ENCODE measurements at places on chromosomes 11 and 22.

- DNase-seq, result peak; percentile 59
Measured at GRCh38 chr11:57116654-57117053, 65.1 kb upstream of the LRRC55 start.

- no peak for DNase-seq
Measured at GRCh38 chr22:18077087-18077638, 627 bp upstream of the PEX26 start.

- no peak for DNase-seq
Measured at GRCh38 chr11:128520888-128521681, 66.3 kb downstream of the ETS1 start.

- DNase-seq, result peak; percentile 86
Measured at GRCh38 chr11:10540915-10541560, at the start of gene RNF141. TSS of gene RNF141 (minus strand) at chr11:10541187. CDS start at chr11:10534158, 7,029 bp downstream.

GRCh38 chr11:85694385-85694980 lies 8.5 kb upstream of the CCDC89 start:
- peak; percentile 59 for DNase-seq

DNA sequence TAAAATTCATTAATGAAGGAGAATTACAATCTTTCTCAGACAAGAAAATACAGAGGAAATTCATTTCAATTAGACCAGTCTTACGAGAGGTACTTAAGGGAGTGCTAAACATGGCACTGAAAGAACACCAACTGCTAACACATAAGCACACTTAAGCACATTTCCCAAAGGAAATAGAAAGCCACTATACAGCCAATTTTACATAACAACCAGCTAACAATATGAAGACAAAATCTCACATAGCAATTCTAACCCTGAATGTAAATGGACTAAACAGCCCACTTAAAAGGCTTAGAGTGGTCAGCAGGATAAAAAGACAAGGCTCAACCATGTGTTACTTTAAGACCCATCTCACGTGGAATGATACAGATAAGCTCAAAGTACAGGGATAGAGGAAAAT lies 339.5 kb upstream of the LUZP2 start:
- no peak for DNase-seq

GRCh38 chr11:124878759-124879492 lies 13.7 kb downstream of the ROBO3 start:
- no peak for DNase-seq

DNA sequence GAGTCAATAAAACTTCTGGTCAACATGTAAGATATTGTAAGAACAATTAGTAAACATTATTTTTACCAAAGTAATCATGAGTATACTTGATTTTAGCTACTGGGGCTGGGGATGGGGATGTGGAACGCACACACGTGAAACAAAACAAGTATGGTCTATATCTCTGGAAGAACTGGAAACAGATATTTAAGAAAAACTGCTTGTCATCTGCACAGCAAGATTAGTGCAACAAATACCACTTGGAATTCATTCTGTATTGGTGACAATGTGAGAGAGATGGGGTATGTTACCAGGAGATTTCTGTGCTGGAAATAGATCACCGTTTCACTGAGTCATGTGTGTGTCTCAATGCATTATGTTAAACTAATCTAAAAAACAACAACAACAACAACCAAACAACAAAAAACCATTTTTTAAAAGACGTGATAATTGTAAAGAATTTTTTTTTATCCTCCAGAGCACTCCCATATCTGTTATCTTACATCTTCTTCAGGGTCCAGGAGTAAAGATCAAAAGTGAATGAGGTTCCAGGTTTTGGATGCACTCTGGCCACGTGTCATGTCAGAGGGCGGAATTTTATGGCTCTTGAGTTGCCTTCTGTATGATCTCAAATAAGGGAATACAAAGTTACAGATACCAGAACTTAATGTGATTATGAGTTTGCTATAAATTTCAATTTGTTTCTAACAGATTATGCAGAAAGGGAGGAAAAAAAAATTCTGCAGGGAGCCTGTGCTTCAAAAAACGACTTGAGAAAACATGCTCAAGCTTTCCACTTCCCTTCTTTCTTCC lies 153.0 kb downstream of the BBOX1 start:
- DNase-seq, result no peak

DNA sequence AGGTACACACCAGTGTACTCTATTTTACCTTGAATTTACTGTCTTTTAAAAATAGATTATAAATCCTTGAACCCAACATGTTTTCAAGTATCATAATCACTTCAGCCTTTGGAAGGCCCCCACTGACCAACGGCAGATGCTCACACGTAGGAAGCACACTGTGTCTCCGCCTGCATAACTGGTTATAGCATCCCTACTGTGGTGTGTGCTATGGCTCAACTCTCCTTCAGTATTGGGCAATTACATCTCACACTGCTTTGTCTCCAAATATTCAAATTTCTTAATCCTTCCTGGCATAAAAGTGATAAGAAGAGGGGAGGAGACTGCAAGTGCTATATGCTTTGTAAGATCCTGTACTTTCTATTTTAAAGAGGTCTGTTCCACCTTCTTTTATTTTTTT lies 165.7 kb downstream of the CADM1 start:
- DNase-seq, result no peak

- DNase-seq, result no peak
Measured at GRCh38 chr11:118000850-118001228, 14.6 kb downstream of the IL10RA start.

- DNase-seq, result no peak
Measured at GRCh38 chr22:44714703-44715350, 12.8 kb downstream of the PRR5 start.

GRCh38 chr11:89489930-89490329 lies 1.2 kb downstream of the NOX4 start:
- DNase-seq, result no peak

DNA sequence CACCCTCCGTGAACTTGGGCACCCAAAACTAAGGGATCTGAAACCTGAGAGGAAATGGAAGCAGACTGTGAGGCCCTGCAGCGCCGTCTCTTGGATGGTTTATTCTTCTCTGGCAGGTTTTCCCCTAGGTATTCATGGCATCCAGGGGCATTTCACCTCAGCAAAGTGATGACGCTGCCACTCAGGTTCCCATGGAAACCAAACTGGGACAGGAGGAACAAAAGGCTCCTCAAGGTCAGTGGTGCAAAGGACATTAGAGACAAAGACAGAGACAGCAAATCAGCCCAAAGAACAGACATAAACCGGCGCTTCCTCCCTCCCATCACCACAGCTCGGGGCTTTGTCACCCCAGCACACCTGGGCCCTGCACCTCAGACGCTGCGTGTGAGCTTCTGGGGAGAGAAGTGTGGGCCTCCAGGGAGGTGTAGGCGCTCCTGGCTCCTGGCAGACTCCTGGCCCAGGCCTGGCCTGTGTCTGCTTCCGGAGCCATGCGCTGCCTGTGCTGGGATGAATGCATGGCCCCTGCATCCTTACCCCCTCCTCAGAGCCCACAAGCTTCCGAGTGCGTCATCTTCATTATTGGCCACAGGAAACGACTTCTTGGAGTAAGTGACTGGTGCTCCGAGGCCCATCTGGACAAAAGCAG lies 5.9 kb downstream of the TP53AIP1 start:
- no peak for DNase-seq

DNA sequence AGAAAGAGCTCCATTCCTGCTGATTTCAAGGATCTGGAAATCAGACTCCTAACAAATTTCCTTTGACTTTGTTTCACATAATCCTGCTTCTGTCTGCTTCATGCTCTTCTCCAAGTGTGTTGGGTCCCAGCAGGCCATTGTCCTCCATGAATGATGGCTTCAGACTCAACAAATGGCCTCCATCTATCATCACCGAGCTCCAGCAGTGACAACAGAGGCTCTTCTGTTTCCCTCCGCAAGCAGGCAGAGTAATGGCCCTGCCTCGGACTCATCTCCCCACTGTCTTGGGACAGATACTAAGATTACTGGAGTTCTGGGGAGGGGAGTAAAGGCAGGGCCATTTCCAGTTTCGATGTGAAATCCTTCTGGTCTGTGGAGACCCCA lies 127.3 kb downstream of the TENM4 start:
- DNase-seq, result no peak

- no peak for DNase-seq
Measured at GRCh38 chr11:127943152-127943551, 644.2 kb downstream of the ETS1 start.

DNA sequence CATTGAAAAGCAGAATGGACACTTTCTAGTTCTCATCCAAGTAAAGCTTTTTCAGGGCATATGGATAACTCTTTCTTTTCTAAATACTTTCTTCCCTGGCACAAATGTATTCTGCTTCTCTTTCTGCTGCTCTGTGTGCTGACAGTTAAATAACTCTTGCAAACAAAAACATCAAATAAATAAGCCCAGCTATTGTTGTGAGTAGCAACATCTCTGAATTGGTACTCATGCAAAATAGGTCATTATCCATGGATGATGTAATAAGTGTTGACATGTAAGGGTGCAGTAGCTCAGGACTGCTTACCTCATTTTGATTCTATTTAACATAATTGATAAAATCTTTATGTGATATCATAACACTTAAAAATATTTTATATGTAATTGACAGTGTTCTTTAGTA lies 164.3 kb downstream of the MSANTD4 start:
- DNase-seq, result no peak

DNA sequence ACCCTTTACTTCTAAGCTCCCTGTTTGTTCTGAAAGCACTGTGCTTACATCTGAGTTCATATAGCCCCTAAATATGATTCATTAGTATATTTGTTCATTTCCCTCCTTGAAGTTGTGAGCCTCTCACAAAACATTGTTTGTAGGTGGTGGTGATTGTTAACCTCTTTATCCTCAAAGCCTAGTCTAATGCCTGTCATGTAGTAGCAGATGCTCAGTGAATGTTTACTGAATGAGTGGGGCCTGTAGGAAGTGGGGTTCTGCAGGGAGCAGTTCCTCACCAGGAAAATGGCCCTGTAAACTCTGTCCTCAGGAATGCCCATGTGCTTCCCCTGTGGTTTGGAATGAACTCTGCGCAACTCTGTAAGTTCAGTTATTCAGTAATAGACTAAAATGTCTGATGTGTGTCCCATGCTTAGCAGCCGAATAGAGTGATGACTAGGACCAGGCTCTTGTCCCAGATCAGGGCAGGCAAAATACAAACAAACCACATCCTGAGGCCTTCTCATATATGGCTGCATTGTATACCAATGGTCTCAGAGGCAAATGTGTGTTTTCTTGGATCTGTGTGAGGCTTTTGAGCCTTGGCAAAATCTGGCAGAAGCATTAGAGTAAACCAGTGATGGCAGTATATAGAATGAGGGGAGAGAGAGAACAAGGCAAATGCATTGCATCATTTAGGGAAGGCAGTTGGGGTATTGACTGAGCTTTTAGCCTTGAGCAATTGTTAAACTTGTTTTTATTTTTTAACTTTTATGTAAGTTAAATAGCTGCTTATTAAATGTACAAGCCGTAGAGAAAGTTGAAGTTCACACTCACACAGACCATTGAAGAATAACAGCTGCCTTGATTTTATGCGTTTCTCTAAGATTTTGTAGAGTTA lies 91.4 kb upstream of the BIRC3 start:
- DNase-seq, result no peak

DNA sequence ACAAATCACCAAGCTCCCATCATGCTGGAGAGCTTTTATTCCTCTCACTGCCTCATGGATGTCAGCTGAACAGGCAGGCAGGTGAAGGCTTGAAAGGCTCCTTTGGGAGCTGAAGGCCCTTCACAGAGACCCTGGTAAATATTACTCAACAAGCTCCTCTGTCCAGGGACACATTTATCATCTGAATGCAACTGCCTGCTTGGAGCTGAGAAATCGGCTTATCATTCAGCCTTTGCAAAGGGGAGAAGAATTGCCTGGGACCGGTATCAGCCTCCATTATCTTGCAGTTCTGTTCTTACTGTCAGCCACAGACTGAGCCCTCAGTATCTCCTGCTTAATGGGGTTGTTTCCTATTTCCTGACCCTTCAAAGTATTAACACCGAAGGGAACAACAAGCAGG lies 113.8 kb upstream of the PITPNB start:
- DNase-seq, result no peak

DNA sequence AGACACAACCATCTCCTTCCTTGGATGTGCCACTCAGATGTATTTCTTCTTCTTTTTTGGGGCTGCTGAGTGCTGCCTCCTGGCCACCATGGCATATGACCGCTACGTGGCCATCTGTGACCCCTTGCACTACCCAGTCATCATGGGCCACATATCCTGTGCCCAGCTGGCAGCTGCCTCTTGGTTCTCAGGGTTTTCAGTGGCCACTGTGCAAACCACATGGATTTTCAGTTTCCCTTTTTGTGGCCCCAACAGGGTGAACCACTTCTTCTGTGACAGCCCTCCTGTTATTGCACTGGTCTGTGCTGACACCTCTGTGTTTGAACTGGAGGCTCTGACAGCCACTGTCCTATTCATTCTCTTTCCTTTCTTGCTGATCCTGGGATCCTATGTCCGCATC lies 489 bp downstream of the OR10A4 start:
- DNase-seq, result no peak

DNA sequence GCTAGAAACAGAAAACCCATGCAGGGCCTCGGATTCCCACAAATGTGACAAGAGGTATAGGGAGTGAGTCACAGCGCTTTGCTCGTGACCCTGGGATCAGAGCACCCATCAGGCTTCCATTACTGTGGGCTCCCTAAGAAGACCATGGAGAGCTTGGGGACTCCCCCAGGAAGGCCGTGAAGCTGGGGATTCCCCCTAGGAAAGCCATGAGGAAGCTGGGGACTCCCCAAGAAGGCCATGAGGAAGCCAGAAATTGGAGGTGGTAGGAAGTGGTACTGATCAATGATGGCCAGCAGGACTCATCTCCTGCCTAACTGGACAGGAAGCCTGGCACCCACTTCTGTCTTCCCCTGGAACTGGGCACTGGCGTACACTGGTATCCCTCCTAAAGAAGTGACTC lies 10.1 kb upstream of the DCPS start:
- DNase-seq, result no peak

GRCh38 chr11:95325777-95326258 lies 94.8 kb upstream of the SESN3 start:
- DNase-seq, result no peak

DNA sequence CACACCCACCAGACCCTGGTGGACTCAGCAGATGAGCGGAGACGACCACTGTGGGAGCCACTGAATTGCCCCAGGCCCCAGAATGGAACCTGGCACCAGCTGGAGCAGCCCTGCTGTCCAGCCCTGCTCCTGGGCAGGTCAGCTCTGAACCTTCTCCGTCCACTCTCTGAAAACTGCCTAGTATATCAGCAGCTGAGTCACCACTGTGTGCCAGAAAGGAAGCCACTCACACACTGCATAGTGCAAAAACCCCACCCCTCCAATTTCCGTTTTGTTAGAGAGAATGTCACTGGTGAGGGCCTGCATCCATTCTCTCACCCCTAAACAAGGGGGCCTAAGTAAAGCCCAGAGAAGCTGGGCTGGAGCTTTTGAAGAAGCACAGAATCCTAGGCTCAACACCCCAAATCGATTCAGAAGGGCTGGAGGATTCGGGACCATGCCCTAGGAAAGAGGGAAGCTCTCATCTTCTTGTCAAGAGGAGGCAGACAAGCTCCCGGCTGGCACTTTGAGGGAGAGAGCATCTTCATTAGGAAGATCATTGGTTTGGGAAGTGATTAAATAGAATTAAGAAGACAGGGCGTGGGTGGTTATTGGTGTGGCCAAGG lies 44.5 kb downstream of the GALNT18 start:
- DNase-seq, result peak; percentile 46

DNA sequence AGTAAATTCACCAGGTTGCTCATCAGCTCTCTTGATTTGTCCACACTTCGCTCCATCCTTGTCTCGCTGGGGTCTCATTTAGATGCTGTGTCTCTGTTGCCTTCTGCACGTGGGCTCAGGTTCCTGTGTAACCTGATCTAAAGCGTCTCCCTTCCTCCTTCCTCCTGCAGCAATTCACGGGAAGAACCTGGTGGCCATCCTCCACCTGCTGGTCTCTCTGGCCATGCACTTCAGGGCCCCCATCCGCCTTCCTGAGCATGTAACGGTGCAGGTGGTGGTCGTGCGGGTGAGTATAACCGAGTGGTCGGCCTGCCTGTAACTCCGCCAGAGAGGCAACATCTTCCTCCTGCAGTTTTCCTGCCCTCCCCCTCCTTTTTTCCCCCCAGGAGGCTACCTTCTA lies 48.0 kb upstream of the PARVG start:
- DNase-seq, result no peak
